ENCODE measurements at places on chromosomes 12 and 14.
A peak's percentile ranks its signal among the peaks of the same experiment; 100 is the strongest.

DNA sequence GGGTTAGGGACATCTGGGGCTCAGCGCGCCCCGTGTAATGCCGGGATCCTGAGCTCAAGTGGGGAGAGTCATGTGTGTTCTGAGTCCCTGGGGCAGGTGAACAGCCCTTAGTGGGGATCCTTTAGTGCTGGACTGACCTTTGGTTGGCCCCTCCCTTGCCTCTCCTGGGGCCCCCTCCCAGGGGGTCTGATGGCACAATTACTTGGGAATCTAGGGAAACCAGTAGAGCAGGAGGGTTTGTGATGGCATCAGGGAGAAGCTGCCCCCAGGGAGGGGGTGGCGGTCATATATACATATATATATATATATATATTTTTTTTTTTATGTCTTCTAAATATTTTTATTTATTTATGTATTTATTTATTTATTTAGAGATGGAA, at the start of gene MORN3:
MORN3 (minus strand) TSS at position 134 of the 380 bp plus-strand sequence. CDS start 171 bp downstream, outside the sequence.
- DNase-seq = no peak

DNA sequence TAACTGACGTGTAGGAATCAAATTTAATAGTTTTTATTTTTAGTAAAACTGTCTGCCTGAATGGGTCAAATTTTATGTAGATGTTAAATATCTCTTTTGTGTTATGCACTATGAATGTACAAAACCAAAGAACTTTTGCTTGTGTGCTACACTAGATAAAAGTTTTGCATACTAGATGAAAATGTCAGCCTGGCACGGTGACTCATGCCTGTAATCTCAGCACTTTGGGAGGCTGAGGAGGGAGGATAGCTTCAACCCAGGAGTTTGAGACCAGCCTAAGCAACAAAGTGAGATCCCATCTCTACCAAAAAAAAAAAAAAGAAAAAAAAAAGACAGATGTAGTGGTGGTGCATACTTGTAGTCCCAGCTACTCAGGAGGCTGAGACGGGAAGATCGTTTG, 11.1 kb downstream of the AEBP2 start:
- no peak for DNase-seq

DNA sequence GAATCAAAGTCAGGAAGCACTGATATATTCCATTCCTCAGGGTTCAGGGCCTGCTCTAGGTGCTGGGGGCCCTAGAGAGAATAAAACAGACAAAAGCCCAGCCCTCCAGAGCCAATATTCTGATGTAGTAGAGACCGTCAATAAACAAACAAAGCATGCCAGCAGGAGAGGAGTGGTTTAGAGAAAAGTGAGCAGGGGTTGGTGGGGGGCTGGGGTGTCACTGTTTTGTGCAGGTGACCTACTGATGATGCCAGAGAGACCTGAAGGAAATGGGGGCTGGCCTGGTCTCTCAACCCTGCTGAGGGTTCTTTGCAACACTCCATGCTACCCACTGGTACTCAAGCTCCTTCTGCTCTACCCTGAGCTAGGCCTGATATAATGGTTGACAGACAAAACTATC, 26.5 kb downstream of the IL26 start:
- no peak for DNase-seq

GRCh38 chr14:24766434-24766833, 132.4 kb upstream of the GZMB start:
- no peak for DNase-seq

GRCh38 chr12:14384783-14385638, 19.5 kb downstream of the ATF7IP start:
- peak; percentile 45 for DNase-seq

DNA sequence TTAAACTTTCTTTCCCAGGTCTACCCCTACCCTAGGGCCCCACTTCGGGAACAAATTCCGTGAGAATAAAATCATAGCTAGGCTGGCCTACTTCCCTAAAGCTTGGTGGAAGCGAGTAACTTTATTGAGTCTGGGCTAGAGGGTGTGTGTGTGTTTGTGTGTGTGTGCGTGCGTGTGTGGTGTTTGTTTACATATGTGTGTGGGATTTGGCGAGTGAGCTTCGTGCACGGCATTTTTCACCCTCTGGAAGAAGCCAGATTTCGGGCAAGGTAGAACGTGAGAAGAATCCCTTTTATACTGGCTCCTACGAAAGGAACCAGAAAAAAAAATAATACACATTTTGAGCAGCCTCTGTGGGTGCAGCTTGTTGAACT, 7.5 kb upstream of the LHX5 start:
- DNase-seq = no peak

DNA sequence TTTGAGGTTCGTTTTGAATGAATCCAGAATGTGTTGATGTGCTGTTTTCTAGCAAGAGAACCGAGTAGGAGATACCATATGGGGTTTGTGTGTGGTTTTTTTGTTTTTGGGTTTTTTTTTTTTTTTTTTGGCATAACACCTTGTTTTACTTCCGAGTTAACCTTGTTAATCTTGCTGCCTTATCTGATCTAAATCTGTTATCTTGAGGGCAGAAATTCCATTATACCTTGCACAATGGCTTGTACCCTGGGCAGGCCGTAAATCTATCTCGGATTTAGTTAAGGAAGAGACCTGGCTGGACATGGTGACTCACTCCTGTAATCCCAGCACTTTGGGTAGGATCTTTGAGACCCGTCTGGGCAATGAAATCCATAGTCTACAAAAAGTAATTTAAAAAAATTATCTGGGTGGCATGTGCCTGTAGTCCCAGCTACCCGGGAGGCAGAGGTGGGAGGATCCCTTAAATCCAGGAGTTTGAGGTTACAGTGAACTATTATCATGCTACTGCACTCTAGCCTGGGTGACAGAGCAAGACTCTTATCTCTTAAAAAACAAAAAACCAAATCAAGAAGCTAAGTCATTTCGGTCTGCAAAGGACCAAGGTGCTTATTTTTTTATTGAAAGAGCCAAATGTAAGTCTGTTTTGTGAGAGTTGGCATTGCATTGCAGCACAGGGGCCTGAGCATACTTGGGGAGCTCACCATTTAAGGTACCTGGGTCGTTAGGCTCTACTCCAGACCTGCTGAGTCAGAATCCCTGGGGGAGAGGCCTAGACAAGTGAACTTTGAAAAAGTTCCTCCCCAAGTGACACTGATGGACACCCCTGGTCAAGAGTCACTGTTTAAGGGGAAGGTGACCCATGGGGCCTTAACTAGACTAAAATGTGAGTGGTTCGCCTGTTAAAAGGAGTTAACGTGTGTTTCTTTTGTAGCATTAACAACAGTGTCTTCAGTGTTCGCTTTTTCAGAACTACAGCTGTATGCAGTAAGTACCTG, 6.7 kb downstream of the DLST start:
- DNase-seq = no peak

DNA sequence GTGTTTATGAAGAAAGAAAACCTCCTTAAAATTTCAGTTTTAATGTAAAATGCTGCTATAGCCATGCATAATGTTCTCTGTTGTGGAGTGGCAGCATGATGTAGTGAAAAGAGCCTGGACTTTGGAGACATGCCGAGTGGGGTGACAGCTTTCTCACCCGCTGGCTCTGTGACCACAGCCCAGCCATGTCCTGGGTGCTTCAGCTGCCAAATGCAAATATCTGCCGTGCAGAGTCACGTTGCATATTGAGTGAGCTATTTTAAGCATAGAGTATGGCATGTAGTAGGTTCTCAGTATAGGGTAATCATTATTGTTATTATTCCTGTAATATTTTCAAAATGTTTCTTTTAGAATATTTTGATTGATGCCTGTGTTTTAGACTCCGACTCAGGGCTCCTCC, 15.5 kb upstream of the TCTN2 start:
- no peak for DNase-seq

GRCh38 chr12:75917083-75917482, 114.5 kb downstream of the PHLDA1 start:
- DNase-seq = no peak

- no peak for DNase-seq
Observed at GRCh38 chr14:69320581-69321365, 60.8 kb downstream of the GALNT16 start.

- DNase-seq = no peak
Observed at GRCh38 chr12:51409846-51410245, 14.8 kb upstream of the SLC4A8 start.

DNA sequence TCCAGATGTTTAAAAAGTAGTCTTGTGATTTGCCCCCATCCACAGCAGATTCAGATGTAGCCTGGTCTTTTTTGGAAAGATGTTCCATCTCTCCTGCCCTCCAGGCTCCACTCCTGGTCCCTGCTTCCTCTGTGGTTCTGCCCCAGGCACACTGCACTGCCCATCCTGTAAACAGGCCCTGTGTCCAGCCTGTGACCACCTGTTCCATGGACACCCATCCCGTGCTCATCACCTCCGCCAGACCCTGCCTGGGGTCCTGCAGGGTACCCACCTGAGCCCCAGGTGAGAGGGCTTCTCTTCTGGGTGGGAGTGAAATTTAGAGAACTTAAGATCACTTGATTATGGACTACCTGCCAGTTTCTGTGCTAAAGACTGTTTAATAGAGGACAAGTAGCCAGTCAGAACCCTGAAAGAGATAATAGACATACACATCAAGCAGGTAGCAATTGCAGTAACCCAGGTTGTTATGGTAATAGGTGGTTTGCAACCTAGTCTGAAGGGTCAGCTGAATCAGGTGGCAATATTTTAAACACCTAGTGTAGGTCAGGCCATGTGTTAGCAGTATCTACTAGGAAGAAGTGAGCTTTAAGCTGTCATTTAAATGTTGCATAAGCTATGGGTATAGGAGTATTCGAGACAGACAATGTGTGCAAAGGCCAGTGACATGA, 2.1 kb downstream of the RNF31 start:
- no peak for DNase-seq

- DNase-seq = no peak
Observed at GRCh38 chr12:123580772-123581171, 3.6 kb upstream of the TMED2 start.

GRCh38 chr12:115213538-115214016, 529.6 kb upstream of the TBX3 start:
- no peak for DNase-seq

GRCh38 chr12:38745601-38746000, 159.8 kb downstream of the CPNE8 start:
- no peak for DNase-seq

GRCh38 chr14:104224506-104225277, 86.3 kb downstream of the KIF26A start:
- DNase-seq = no peak

DNA sequence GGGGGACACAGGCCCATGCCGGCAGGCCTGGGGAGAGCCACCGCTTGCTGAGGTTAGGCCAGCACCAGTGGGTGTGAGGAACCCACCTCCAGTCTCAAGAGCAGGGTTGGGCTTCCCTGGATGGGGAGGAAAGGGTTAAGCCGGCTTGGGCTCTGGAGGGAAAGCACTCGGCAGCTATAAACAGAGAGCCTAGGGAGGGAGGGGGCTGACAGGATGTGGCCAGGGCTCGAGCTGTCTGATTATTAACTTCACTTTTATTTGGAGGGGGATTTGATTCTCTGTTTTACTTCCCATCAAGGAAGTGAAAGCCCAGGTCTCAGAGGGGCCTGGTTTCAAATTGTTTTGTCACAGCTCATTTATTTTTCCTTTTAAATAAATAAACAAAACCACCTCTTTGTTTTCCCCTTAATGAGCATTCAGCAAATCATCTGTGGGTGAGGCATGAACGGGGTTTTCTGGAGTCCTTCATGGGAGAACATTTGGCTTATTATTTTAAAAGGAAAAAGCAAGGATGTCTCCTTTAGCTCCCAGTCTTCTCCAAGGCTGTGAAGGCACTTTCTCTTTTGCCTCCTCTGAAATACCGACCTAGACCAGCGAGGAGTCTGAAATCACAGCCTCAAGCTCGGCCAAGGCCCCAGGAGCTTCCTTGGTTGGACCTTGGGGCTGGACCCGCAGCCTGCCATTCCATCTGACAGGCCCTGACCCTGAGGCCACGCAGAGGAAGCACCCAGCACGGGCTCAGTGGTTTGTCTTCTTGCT, 21.9 kb upstream of the ZFP36L1 start:
- DNase-seq = peak; percentile 57

DNA sequence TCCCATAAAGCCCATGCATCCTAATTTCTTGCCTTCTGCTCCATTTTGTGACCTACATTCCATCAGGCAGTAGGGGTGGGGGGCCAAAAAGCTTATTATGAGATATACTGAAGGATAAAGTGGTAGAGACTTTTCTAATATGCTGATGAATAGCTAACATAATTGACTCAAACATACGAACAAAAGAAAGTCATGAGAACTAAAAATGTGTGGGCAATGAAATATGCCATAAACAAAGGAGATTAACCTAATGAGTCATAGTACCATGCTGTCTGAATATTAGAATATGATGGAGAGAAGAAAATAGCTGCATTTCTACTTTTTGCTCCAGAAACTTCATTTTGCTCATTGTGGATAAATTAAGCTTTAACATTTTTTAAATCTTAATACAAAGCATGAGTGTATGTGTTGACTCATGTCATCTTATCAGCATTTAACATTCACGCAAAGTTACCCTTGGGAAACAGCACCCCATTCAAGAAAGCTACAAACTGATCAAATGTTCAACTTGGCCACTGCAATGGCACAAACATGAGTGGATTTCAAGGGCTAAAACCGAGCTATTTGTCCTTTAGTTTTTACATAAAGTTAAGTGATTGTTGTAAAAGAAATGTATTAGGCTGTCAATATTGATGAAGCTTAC, 64.0 kb upstream of the DIO2 start:
- peak; percentile 33 for DNase-seq

- no peak for DNase-seq
Observed at GRCh38 chr14:42470427-42470719, 863.7 kb downstream of the LRFN5 start.

DNA sequence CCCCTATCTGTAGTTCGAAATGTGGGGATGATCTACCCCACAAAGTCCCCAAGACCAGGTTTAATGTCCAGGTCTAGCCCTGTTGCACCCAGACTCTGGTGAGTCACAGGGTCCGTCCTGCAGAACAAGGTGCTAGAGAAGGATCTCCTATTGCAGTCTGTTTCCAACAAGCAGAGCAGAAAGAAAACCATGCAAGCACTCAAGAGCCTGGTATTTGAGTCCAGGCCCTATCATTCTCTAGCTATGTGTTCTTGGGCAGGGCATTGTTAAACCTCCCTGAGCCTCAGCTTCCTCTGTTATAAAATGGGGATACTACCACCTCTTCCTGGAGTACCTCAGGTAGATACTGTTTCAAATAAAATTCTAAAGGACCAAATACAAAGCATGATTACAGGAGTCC, 24.4 kb downstream of the MAP3K9 start:
- no peak for DNase-seq

- no peak for DNase-seq
Observed at GRCh38 chr12:128672428-128672827, 151.3 kb downstream of the SLC15A4 start.

DNA sequence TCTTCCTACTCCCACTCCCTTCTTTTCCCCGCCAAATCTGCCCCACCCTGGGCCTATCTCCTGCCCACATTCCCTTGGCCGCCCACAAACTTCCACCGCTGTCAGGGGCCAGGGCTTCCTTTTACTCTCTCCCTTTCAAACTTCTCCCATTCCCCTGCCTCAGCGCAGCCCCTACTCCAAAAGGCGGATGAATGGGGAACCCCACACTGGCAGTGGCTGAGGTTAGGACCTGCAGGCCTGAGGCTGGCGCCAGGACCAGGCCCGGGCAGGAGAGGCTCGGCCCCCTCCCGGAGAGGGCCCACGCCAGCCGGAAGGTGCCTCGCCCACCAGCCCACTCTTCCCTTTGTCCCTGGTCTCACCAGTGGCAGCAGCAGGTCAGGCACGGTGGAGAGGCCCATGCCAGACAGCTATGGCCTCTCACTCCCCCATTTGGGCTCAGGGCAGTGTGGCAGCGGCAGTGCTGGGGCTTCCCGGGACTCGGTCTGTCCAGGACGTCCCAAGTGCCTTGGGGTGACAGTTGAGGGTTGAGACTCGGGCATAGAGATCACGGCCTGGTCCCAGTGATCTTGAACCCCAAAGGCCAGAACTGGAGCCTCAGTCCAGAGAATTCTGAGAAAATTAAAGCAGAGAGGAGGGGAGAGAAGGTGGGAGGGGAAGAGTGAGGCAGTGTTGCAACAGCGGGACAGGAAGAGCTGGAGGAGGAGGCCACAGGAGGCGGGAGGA, at the start of gene TNFRSF1A:
TNFRSF1A (minus strand) TSS at position 660 of the 723 bp plus-strand sequence; CDS start at position 398, 262 bp downstream.
- peak; percentile 91 for DNase-seq

All from GM03348 (cell line).